ENCODE measurements at places on chromosomes 5 and 9.

- DNase-seq = no peak
Measured at GRCh38 chr9:108300306-108301287, 555.2 kb downstream of the ACTL7B start.

DNA sequence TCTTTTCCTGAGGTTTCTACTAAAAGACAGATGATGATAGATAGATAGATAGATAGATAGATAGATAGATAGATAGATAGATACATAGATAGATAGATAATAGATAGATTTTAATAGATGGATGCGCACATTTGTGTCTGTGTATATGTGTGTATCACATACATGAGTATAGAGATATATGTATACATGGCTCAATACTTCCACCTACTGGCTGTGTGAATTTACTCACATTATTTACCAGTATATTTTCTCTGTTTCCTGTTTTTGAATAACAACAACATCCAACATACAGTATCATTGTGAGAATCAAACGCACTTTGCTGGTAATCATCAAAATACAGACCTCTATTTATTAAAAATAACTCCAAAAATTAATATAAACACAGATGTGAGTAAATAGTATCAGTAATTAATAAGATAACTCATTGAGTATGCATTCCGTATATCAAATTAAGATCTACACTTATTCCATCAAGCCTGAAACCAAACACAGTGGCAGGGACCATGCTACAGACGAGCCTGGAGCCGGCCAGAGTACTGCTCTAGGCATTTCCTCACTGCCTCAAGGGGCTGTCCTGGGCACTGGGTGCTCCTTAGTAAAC lies 338.0 kb downstream of the SEMA5A start:
- DNase-seq = no peak

GRCh38 chr5:57751710-57752109 lies 269.1 kb upstream of the ACTBL2 start:
- no peak for DNase-seq

GRCh38 chr9:36164372-36164771 lies 4.8 kb upstream of the CCIN start:
- DNase-seq = no peak

GRCh38 chr9:127761491-127761956 lies 16.9 kb downstream of the SH2D3C start:
- DNase-seq = no peak

DNA sequence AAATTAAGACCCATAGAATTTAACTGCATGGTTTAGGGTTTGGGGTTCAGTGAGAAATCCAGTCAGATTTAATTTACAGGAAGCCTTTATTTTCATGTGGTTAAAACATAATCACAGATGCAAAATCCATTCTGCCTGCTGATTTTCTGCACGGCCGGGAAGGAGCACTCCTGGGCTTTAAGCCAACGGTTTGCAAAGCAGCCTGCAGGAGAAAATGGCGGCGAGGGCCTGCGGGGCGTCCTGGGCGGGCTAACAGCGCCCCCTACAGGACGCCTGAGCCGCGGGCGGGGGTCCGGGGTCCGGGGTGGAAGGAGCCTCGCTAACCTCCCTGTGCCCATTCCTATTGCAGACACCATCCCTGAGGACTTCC lies 47.6 kb downstream of the THBS4 start:
- peak; percentile 54 for DNase-seq

Measured in anterior cingulate cortex (tissue), 58 donors.